ENCODE measurements at places on chromosomes 13 and 19.

DNA sequence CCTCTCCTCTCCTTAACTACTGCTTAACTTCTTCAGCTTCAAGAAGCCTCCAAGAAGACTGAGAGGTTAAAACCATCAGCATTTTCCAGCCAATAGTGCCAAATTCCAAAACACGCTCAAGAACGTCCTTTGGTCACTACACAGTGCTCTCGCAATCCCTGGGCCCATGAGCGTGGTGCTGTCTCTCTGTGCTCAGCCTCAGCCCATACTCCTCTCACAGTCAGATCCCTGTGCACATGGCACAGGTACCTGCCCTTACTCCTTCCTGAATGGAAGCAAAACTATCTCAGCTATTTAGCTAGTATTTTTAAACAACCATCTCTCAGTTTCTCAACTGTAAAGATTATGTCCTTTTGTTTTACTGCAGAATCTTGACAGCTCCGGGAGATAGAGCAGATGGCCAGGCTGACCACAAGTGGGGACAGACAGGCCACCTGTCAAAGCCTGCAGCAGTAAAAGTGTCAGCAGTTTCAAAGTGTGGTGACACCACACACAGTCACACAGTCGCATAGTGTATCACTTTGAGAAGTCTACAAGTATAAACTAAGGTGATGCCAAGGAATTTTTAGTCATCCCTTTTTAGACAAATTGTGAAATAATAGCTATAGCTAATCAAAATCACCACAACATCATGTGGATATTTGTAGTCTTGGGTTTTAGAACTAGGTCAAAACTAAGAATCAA lies 35.7 kb downstream of the DZIP1 start:
- DNase-seq = peak; percentile 42

- peak; percentile 53 for DNase-seq
Observed at GRCh38 chr13:44575741-44576350, at the start of gene TSC22D1. Gene TSC22D1, minus strand, starts transcription at chr13:44576330. Its CDS starts 256 bp downstream, at chr13:44576074.

GRCh38 chr13:90014038-90014437 lies 1333.4 kb upstream of the MIR17HG start:
- no peak for DNase-seq

GRCh38 chr13:57191667-57192066 lies 24.7 kb downstream of the PRR20E start:
- no peak for DNase-seq

DNA sequence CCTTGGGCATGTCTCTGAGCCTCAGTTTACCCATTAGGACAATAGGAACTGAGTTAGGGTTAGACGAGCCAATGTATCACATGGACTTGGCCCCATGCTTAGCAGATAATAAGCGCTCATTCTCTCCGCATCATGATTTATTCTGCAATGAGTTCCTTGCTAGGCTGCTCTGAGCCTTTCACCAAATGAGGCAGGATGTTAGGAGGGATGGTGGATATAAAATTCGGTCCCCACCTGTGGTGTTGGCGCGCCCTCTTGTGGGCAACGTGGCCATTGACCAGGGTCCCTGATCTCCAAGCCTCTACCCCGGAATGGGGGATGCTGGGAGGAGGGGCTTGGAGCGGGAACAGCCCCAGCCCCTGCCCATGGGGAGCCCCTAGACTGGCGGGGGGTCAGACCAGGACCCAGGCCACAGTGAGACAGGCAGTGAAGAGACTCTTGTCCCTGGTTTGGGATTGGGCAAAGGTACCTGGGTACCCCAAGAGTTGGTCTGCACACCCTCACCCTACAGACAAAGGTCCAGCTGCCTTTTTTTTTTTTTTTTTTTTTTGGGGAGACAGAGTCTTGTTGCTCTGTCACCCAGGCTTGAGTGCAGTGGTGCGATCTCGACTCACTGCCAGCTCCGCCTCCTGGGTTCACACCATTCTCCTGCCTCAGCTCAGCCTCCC lies 43.9 kb downstream of the CERS4 start:
- peak; percentile 64 for DNase-seq

DNA sequence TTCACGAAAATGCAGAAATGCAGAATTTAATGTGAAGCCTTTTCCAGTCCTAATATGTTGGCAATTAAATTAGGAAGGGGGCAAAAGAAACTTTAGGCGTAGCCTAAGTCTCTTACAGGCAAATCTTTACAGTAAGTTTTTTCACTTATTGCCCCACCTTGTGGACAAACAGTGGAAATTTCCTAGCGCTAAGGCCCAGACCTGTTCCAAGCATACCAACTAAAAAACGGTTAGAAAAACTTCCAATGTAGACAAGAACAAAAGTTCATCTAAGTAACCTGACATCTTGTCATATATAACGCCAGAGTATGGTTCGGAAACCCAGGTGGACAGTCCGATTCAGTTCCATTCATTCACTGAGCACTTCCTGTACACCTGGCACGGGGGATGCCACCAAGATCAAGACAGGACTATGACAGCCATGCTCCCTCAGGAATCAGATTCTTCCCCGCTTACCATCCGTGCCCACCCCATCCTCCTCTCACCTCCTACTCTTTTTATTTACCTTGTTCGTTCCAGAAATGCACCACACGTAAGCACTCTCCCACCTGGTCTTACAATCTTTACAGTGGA lies 4.9 kb downstream of the ZAR1L start:
- DNase-seq = peak; percentile 67

Measured in AG10803 (cell line).